WTC11 (cell line): ENCODE measurements at places on chromosomes 1 and 21. TPM values are rescaled to one million over a fixed set of nuclear protein-coding genes. Genes with fewer than 3 reads are reported as not detected.
A peak's percentile ranks its signal among the peaks of the same experiment; 100 is the strongest.

MMEL1 gene
- total RNA-seq: 0.55 to 0.64 TPM in 2 of 3 replicates, not detected in the other

SLC2A5 gene
- 0.04 to 0.18 TPM (median 0.07 TPM) in 3 replicates for total RNA-seq

AUNIP gene
- 14.2 to 16.1 TPM (median 15.1 TPM) in 3 replicates for total RNA-seq

DNA sequence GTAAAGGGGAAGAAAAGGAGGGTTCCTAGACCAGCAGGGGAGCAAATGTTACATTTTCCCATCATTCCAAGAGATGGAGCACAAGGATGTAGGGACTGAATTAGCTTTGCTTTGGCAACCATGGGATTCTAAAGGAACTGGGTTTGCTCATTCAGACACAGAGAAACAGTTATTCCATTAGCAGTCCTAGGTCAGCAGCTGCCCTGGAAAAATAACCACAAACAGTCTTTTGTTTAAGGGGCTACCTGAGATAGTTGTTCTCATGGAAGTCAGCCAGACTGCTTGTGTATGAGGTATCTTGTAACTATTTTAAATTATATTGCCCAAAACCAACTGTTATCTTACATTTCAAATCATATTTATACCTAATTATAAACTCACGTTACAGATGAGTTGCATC, 58.4 kb upstream of the VCAM1 start:
- H3K27me3 ChIP-seq: no peaks in the 10 kb centered on the region
- H3K36me3 ChIP-seq: no peaks in the 10 kb centered on the region
- no peak overlapping the region for H3K27ac ChIP-seq
- no peaks in the 10 kb centered on the region for H3K4me1 ChIP-seq

GRCh38 chr1:2279210-2279639, 51.1 kb downstream of the SKI start:
- H3K4me3 ChIP-seq: peak overlapping the region; percentile 50
- no peaks in the 10 kb centered on the region for H3K27me3 ChIP-seq

GRCh38 chr1:190429932-190430331, 47.7 kb downstream of the BRINP3 start:
- no peak for DNase-seq
- no peak overlapping the region for H3K4me3 ChIP-seq
- H3K27me3 ChIP-seq: no peaks in the 10 kb centered on the region
- H3K27ac ChIP-seq: no peak overlapping the region
- H3K36me3 ChIP-seq: no peaks in the 10 kb centered on the region

DNA sequence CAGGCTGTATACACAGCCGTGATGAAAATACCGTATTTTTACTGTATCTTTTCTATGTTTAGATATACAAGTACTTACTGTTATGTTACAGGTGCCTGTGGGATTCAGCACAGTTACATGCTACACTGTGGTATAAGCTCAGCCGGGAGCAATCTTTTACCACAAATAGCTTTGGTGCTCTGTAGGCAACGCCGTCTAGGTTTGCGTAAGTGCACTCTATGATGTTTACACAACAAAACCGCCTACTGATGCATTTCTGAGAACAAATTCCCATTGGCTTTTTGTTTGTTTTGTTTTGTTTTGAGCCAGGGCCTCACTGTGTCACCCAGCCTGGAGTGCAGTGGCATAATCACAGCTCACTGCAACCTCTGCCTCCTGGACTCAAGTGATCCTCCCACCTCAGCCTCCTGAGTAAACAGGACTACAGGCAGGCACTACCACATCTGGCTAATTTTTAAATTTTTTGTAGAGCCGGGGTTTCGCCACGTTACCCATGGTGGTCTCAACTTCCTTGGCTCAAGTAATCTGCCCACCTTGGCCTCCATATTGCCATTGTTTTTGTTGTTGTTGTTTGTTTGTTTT, 81.0 kb downstream of the SCCPDH start:
- H3K4me1 ChIP-seq: peaks cover 10% of the 10 kb centered on the region
- no peaks in the 10 kb centered on the region; the same call in 1 of the 2 replicates for H3K27me3 ChIP-seq
- H3K27ac ChIP-seq: no peak overlapping the region

DNA sequence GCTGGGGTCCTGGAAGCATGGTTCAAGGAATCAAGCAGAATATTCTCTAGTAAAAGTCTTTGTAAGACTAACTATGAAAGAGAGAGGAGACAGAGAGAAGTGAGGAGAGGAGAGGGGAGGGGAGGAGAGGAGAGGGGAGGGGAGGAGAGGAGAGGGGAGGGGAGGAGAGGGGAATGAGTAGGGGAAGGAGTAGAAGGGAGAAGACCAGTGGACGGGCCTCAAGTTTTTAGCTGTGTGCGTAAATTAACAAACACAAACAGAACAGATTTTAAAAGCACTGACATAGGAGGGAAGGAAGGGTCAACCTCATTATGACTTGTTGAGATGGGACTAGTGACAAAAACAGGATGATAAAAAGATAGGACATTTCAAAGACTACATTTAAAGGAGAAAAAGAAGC, 62.8 kb downstream of the ST3GAL3 start:
- H3K4me1 ChIP-seq: peaks cover 30% of the 10 kb centered on the region
- no peak for DNase-seq
- peak overlapping the region; percentile 28; the same call in 1 of the 2 replicates for H3K27ac ChIP-seq
- H3K4me3 ChIP-seq: no peak overlapping the region
- no peaks in the 10 kb centered on the region for H3K27me3 ChIP-seq

GRCh38 chr21:44653656-44654575, 543 bp downstream of the KRTAP12-4 start:
- peaks cover 12% of the 10 kb centered on the region for H3K4me1 ChIP-seq
- H3K27me3 ChIP-seq: peaks cover 10% of the 10 kb centered on the region
- DNase-seq: no peak
- H3K36me3 ChIP-seq: peaks cover 23% of the 10 kb centered on the region

- H3K4me3 ChIP-seq: no peak overlapping the region
- H3K4me1 ChIP-seq: no peaks in the 10 kb centered on the region
- no peaks in the 10 kb centered on the region for H3K27me3 ChIP-seq
- no peaks in the 10 kb centered on the region for H3K36me3 ChIP-seq
- DNase-seq: no peak
Observed at GRCh38 chr1:76640092-76640491, 227.2 kb upstream of the ST6GALNAC5 start.
